AG04450 (cell line): ENCODE measurements at places on chromosomes 2 and 18. TPM values are rescaled to one million over a fixed set of nuclear protein-coding genes. Genes with fewer than 3 reads are reported as not detected.

DNA sequence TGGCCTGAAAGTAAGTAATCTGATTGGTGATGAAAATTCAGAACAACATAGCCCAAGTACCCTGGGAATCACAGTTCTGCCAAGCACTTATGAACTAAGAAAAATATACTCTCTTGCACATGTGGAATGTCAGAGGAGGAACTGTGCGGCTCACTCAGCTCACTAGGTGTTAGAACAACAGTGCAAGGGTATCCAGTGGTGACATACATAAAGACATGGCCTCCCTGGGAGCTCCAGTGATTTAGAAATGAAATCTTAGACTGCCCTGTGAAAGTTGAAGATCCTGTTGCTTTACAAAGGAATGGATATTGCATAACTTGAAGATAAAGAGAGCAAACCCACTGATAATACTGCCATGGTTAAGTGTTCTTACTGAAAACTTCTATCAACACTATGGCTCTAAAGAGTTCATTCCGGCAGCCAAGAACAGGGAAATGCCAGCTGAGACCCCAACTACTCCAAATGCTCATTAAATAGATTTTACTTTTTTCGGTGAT is 246.2 kb downstream of the ARHGAP15 start:
- no peak for DNase-seq

DNA sequence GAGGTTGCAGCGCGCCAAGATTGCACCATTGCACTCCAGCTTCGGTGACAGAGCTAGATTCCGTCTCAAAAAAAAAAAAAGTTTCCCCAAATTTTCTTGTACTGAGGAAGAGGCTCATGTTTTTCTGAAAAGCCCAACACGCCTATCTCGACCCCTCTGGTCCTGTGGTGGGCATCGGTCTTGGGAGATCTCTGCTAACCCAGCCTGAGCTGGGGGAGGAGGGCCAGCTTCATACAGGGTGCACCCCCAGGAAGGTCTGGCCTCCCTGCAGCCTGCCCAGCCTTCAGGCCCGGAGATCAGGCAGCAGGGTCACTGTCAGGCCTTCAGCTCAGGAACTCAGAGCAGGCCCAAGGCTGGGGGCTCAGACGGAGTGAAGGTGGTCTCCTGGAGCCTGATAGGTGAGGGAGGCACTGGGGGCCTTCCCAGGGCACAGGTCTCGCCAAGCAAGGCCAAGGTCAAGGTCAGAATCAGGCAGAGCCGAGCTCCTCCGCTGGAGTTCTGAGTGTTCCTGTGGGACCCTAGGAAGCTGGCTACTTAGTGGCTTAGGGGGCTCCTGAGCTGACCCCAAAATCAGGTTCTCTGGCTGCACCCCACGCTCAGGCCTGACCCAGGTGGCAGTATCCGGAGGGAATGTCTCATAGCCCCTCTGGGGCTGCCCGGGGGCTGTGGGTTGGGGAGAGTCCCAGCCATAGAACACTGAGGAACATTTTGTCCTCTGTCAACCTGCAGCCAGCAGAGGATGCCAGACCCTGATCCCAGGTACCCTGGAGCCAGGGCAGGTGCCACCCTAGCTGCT is 37.9 kb upstream of the SMAD7 start:
- no peak for DNase-seq

GRCh38 chr2:164934401-164935117 is 20.8 kb downstream of the SLC38A11 start:
- no peak for DNase-seq

GRCh38 chr2:220509966-220510365 is 882.5 kb downstream of the SLC4A3 start:
- no peak for DNase-seq

GRCh38 chr2:144886862-144887261 is 366.9 kb upstream of the ZEB2 start:
- no peak for DNase-seq

DNA sequence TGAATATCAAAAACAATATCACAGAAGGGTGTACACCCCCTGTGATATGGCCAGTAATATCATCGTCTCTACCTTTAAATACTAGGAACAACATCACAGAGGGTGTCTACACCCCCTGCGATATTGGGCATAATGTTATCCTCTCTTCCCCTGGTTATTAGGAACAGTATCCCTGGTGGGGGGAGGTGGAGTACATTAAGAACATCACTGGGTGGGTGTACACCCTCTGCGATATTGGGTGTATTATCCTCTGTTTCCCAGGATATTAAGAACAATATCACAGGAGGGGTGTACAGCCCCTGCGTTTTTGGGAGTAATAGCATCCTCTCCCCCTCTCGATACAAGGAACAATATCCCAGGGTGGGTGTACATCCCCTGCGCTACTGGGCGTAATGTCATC is 1932.8 kb downstream of the SUCLG1 start:
- no peak for DNase-seq

- no peak for DNase-seq
Observed at GRCh38 chr2:221334481-221335218, 237.5 kb downstream of the EPHA4 start.

The TANK gene
- 46.9 and 56.6 TPM in 2 replicates for polyA plus RNA-seq

The C2orf66 gene
- 0.05 TPM in 1 of 2 replicates, not detected in the other for polyA plus RNA-seq

The CD8A gene
- polyA plus RNA-seq, result not detected in 2 replicates

The UGT1A10 gene
- not detected in 2 replicates for polyA plus RNA-seq

The SCN2A gene
- polyA plus RNA-seq, result 1.7 and 2.5 TPM in 2 replicates

The METTL21A gene
- 18.1 and 20.3 TPM in 2 replicates for polyA plus RNA-seq

The PRKAG3 gene
- polyA plus RNA-seq, result not detected in 2 replicates

The CFC1 gene
- polyA plus RNA-seq, result not detected in 2 replicates
